ENCODE measurements at places on chromosomes 4 and X.
A peak's percentile ranks its signal among the peaks of the same experiment; 100 is the strongest.

DNA sequence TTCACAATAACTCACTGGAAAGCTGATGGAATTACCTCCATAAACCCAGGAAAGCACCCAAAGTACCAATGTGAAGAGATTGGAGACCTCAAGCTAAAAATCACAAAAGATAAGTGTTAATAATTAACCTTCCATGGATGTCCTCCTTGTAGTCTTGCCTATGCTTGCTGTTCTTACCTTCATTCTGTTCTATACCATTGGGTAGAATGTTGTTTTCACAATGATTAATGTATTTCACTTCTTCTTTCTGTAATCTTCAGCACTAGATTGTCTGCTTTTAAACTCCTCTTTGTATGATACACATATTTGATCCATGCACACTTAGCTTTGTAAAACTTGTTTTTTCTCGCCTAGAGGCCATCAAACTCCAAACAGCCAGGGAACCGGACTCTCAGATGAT, 570.3 kb downstream of the RAPGEF2 start:
- DNase-seq: no peak

DNA sequence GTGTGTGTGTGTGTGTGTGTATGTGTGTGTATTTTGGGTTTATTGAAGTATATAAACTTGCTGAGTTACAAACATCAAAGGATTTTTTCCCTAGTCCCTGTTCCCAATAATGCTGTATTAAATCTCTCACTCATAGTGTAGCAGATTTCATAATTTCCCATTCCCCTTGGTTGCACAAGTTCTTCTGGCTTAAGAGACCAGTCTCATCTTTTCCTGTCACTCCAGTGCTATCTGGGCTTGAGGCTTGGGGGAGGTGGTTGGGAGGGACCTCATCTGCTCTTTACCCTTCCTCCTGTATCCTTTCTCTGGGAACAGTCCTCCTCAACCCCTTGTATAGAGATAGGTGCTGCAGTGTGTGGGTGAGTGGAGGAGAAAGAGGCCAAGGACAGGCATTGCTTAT, 285.4 kb upstream of the BOD1L1 start:
- peak; percentile 89 for DNase-seq

DNA sequence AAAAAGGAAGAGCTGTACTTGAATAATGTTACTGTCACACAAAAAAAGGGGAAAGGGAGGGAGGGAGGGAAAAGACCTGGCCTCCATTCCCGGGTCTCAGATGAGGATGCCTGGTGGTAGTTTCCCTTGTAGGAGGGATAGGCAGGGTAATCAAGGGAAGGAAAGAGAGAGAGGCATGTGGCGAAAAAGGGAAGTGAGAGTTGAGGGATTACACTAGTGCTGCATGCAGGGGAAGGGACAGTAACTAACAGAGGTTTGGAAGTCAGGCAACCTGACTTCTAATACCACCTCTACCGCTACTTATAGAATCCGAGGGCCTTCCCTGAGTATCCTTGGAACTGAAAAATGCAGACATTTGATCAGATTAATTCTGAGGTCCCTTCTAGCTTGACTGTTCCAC, 821.7 kb upstream of the FTHL17 start:
- DNase-seq: no peak

GRCh38 chrX:121008920-121009319, 23.4 kb upstream of the CT47A1 start:
- DNase-seq: peak; percentile 20

DNA sequence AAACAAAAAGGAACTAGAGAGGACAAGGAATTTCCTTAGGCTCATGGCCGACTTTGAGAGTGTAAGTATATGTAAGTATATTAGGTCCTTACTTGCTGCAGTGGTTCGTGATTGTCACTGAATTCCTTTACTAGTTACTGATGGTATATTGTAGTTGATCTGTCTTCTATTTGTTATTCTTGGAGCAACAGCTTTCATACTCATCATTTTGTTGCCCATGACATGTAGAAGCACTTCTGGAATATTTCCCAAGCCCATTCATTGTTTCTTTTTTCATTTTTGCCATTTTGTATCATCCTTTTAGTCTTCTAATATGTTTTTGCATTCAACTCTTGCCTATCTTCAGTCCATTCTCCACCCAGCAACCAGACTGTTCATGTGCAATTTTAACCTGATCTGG, 170.0 kb downstream of the ARHGAP10 start:
- DNase-seq: peak; percentile 35

GRCh38 chr4:54065282-54066087, 1.1 kb upstream of the CHIC2 start:
- DNase-seq: no peak

DNA sequence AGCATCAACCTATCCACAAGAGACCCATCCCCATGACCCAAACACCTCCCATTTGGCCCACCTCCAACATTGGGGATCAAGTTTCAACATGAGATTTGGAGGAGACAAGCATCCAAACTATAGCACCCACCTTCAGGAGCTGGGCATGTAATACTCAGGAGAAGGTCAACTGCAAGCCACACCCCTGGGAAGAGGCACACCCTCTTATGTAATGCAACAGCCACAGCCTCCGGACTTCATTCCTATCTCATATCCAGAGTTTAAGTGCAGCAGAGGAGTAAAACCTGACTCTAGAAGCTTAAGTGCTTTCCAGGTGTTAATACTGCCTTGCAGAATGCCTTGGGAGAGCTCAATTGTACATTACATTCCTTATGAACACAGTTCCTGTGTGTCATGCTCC, 197.4 kb downstream of the PTTG2 start:
- no peak for DNase-seq

GRCh38 chr4:11439836-11440235, 11.1 kb upstream of the HS3ST1 start:
- no peak for DNase-seq

GRCh38 chrX:39823854-39824253, 273.9 kb downstream of the BCOR start:
- no peak for DNase-seq

DNA sequence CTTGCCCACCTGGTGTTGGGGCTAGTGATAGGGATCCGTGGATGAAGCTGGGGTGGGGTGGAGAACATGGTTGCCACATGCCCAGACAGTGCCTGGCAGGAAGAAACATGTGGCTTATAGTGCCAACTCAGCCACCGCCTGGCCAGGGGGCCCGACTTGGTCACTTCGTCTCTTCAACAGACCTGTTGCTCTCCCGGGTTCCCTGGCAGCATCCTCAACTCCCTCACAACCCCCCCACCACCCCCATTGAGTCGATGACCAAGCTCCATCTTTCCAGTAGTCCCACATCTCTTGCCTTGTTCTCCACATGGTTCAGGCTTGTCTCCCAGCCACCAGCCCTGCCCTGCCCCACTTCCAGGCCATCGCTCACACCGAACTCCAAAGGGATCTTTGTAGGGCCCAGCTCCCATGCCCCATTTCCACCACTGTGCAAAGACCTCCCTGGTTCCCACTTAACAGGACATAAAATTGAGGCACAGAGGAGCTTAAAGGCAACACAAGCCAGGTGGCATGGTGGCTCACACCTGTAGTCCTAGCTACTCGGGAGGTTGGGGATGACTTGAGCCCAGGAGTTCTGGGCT, 7.8 kb downstream of the PNCK start:
- no peak for DNase-seq

DNA sequence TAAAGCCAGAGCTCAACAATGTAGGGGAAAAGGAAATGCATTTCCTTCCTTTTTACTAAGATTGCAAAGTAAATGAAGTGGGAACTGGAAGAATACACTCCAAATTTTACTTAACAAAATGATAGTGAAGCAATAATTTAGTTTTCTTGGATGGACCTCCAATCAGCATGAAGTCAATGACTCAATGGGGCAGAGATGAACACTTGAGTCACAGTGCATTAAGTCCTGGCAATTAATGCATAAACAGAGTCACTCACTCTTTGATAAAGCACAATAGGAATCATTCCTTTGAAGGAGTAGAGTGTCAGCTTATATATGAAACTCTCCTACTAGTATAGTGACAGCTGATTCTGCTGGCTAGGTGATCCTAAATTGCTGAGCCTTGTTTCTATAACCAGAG, 66.7 kb upstream of the FRAS1 start:
- peak; percentile 16 for DNase-seq

DNA sequence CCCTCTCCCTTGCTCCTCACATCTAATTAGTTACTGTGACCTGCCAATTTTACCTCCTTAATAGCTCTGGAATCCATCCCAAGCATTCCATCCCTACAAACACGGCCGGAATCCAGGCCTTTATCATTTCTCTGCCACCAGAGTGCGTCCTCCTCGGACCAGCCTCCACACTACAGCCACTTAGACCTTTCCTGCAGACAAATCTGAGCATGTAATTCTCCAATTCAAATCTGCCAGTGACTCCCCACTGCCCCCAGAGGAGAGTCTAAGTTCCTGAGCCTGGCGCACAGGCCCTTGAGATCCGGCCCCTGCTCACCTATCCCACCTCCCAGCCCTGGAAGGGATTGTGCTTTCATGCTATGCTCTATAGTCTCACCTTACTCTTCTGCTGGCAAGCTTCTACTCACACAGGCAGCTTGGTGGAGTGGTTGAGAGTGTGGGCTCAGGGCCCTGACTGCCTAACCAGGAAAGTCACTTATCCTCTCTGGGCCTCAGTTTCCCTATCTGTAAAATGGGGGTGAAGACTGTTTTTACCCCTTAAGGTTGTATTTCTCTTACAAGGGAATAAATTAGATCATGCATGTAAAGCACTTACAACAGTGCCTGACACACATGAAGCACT, 31.2 kb downstream of the PJA1 start:
- peak; percentile 71 for DNase-seq

- no peak for DNase-seq
These were observed 96.4 kb upstream of the HS3ST1 start for GRCh38 chr4:11525085-11525484.

GRCh38 chrX:20665481-20665880, 398.8 kb upstream of the RPS6KA3 start:
- no peak for DNase-seq

DNA sequence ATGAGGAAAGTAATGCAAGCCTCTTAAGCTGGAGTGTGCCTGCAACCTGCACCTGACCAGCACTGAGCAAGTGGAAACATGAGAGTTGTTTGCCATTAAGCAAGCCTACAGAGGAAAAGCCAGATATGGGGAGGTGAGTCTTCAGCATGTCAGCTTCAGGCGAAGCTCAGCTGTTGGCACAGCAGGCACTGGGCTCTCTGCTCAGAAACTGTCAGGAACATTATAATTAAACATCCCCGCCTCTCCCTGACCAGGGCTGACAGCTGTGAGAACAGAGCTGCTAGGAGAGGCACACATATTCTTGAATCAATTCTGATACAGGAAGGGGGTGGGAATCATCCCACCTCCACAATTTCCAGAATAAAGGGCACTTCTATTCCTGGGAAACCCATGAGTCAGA, 19.0 kb upstream of the DCX start:
- no peak for DNase-seq

- no peak for DNase-seq
These were observed 11.0 kb downstream of the TENM3 start for GRCh38 chr4:182254026-182254780.

DNA sequence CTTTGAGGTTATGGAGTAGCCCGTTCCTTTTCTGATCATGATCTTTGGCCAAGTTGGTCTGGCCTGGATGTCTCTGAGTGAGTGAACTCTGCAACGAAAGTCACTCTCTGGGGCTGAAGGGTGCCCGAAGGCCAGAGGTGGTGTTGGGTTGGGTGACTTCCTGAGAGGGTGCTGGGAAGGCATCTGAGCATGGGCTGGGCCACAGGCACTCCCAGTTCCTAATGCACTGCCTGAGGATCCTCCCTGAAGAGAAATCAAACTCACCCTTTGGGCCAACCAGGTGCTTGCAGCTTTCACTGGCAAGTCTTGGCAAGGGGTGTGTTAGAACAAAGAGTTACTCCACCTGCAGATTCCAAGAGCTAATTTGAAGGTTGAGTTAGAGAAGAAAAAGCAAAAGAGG, 66.4 kb upstream of the SCML1 start:
- no peak for DNase-seq

GRCh38 chrX:104284507-104284906, 29.8 kb upstream of the ESX1 start:
- DNase-seq: no peak

DNA sequence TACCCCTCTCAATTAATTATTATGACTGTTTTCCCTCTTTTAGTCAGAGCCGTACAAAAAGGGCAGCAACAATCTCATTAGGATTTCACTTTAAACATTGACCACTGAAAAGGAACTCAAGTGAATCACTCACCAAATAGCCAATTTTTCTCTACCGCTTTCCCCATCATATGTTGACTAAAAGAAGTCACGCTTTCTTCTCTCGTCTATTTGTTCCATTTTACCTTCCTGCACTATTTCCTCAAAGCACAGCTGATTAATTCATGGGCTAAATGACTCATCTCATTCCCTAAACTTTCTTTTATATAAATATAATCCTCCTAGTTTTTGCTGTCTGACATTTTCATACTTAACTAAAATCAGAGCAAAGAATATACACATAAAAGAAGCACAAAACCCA, 8.2 kb downstream of the MID1 start:
- peak; percentile 71 for DNase-seq

GRCh38 chr4:76883147-76883546, 14.8 kb downstream of the SOWAHB start:
- DNase-seq: peak; percentile 89

- no peak for DNase-seq
These were observed 346.7 kb downstream of the TRIML1 start for GRCh38 chr4:188485906-188486305.

GRCh38 chr4:112222219-112222955, 9.2 kb upstream of the AP1AR start:
- no peak for DNase-seq

Data from iris pigment epithelial cell (primary cell).